ENCODE measurements at places on chromosomes 12 and 14. TPM values are rescaled to one million over a fixed set of nuclear protein-coding genes. Genes with fewer than 3 reads are reported as not detected.

The LRIG3 gene
- total RNA-seq, result not detected

- no peak overlapping the region for H3K27ac ChIP-seq
- no peaks in the 10 kb centered on the region for H3K36me3 ChIP-seq
- H3K27me3 ChIP-seq, result no peaks in the 10 kb centered on the region
- no peak overlapping the region for H3K4me3 ChIP-seq
- H3K4me1 ChIP-seq, result no peaks in the 10 kb centered on the region
These were observed 34.1 kb downstream of the CNTN1 start for GRCh38 chr12:40726366-40726765.

- no peak for DNase-seq
- H3K4me3 ChIP-seq, result no peak overlapping the region
- peaks cover 8% of the 10 kb centered on the region for H3K27me3 ChIP-seq
- H3K4me1 ChIP-seq, result peaks cover 6% of the 10 kb centered on the region
- H3K27ac ChIP-seq, result no peak overlapping the region
- no peaks in the 10 kb centered on the region for H3K36me3 ChIP-seq
These were observed 54.2 kb upstream of the GZMB start for GRCh38 chr14:24688030-24688658.

DNA sequence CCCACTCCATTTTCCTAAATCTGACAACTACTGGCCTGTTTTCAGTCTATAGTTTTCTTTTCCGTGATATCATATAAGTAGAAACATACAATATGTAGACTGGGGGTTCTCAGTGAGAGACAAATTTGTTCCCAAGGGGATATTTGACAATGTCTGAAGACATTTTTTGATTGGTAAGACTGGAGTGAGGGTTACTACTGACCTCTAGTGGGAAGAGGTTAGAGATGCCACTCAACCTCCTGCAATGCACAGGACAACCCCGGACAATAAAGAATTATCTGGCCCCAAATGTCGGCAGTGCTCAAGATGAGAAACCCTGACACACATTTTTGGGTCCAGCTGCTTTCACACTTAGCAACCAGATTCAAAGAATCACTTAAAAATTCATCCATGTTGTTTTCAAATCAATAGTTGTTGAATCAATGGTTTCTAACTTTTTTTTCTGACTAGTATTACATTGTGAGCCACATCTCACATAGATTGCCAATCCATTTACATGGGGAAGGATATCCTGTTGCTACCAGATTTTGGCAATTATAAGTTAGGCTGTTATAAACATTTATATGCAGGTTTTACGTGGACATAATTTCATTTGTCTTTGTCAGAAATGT, 307.1 kb downstream of the RPL10L start:
- H3K4me3 ChIP-seq, result no peak overlapping the region
- no peaks in the 10 kb centered on the region for H3K27me3 ChIP-seq
- no peak overlapping the region for H3K27ac ChIP-seq
- no peaks in the 10 kb centered on the region for H3K36me3 ChIP-seq
- no peak for DNase-seq
